ENCODE measurements at places on chromosomes 5 and 9.

DNA sequence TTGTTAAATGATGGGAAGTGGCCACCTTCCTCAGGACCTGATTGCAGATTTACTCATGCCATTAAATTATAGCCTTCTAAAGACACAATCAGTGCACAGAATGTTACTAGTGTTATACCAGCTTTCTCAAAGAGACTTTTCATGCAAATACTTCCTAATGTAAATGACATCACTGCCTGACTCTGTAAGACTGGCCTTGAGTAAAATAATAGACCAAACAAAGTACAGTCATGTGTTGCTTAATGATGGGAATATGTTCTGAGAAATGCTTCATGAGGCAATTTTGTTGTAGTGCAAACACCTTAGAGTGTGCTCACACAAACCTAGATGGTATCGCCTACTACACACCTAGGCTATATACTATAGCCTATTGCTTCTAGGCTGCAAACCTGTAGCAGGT lies 17.0 kb upstream of the C1QTNF3 start:
- DNase-seq, result no peak

- DNase-seq, result no peak
Measured at GRCh38 chr9:100281676-100282387, 70.9 kb downstream of the TEX10 start.

GRCh38 chr9:6498982-6499381 lies 86.0 kb downstream of the UHRF2 start:
- DNase-seq, result no peak

GRCh38 chr9:96048956-96049831 lies 173.7 kb downstream of the ERCC6L2 start:
- DNase-seq, result no peak

GRCh38 chr5:2656206-2656605 lies 95.3 kb downstream of the IRX2 start:
- no peak for DNase-seq

DNA sequence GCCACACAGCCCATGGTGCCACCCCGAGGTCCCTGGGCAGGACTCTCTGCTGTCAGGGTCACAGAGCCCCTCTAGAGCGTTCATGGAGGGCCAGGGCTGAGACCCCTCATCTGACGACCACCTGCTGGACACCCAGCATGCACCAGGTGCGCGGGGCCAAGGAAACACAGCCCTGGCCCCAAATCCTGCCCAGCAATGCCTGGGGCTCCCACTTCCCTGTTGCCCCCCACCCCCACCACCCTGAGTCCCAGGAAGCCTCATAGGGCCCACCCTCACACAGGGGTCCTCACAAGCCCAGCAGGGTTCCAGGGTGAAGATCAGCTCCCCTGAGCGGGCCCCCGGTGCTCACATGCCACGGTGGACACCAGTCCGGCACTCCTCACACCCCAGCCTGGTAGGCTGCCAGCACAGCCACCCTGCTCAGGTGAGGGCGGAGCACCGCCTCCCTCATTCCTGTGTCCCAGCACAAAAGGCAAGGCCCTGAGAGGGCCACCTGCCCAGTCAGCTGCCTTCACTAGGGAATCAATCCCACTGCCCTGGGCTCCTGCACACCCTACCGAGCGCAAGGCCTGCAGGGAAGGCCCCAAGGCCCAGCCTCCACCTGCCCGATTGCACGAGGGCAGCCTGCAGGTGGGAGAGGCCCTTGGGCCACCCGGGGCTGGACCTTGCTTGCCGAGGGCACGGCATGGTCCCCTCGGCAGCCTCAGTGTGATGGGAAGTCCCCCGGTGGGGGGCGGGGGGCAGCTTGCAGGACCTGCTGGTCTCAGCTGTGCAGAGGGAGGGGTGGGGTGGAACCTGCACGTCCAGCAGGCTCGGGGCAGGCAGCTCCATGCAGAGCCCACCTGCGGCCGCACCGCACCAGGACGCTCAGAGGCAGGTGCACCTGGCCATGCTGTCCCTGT lies 56.4 kb upstream of the UBAC1 start:
- DNase-seq, result no peak

GRCh38 chr5:123150089-123150488 lies 61.0 kb downstream of the PRDM6 start:
- DNase-seq, result no peak
